ENCODE measurements at places on chromosomes 7 and 10.

DNA sequence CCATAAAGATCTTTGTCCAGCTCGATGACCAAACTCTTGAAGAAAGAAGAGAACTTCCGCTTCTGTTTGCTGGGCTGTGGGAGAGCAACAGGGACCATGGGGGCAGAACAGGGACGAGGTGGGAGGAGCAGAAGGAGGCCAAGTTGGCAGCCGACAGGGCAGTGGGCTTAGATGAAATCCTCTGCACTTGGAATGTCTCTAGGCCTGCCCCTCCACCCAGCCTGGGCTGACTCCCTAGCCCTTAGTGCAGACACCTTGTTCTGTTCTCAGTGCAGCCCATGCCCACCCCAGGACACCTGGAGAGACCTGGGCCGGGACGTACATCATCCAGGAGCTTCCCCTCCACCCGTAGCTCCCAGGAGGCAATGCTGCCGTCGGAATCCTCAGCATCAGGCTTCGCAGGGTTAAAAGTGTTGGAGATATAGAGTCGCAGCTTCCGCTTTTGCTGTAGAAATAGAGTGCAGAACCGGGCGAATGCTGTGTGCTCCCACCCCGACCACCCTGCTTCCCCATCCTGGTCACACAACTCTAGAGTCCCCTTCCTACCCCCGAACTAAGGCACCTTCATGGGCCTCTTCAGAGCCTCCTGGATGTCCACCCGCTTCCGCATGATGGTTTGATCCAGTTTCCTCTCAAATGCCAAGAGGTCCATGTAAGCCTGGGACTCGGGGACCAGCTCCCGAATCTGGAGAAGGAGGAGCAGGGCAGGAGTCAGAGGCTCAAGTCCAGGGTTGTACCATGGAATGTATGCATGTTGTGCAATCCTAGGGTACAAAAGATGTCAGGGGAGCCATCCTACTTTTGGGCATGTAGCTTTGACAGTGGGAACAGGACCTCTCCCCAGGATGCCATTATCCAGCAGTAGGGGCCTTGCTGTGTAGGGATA is 6.1 kb downstream of the SMARCD3 start:
- no peak for DNase-seq
- H3K36me3 ChIP-seq: peaks cover 9% of the 10 kb centered on the region
- peaks cover 12% of the 10 kb centered on the region for H3K27me3 ChIP-seq
- H3K4me3 ChIP-seq: no peak overlapping the region
- H3K27ac ChIP-seq: no peak overlapping the region

DNA sequence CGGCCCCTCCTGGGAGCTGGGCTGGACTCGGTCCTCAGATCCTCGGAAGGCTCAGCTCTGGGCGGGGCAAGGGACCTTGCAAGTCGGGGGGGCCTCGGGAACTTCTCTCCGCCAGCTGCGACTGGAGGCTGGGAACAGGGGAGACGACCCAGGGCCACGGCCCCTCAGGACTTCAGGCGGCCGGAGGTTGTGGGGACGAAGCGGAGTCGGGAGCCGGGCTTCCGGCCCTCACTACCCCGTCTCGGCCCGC is 2.6 kb downstream of the ADIRF start:
- H3K27ac ChIP-seq: peak overlapping the region; percentile 63

GRCh38 chr10:71262027-71262426 is 49.7 kb downstream of the UNC5B start:
- no peak overlapping the region for H3K27ac ChIP-seq
- no peak overlapping the region for H3K4me3 ChIP-seq
- DNase-seq: no peak

- peaks cover 7% of the 10 kb centered on the region for H3K27me3 ChIP-seq
- H3K36me3 ChIP-seq: no peaks in the 10 kb centered on the region
- H3K4me3 ChIP-seq: no peak overlapping the region
- no peaks in the 10 kb centered on the region for H3K4me1 ChIP-seq
- H3K27ac ChIP-seq: no peak overlapping the region
Observed at GRCh38 chr10:115022733-115023132, 70.4 kb upstream of the ATRNL1 start.

GRCh38 chr10:119667562-119668328 is 16.6 kb downstream of the BAG3 start:
- H3K4me3 ChIP-seq: no peak overlapping the region
- H3K4me1 ChIP-seq: peaks cover 57% of the 10 kb centered on the region
- peaks cover 21% of the 10 kb centered on the region for H3K36me3 ChIP-seq
- no peak overlapping the region for H3K27ac ChIP-seq

GRCh38 chr10:127945341-127945758 is 38.4 kb downstream of the PTPRE start:
- DNase-seq: peak; percentile 49
- peak overlapping the region; percentile 49 for H3K27ac ChIP-seq
- H3K27me3 ChIP-seq: no peaks in the 10 kb centered on the region
- no peak overlapping the region for H3K4me3 ChIP-seq
- H3K4me1 ChIP-seq: peaks cover 27% of the 10 kb centered on the region
- H3K36me3 ChIP-seq: no peaks in the 10 kb centered on the region

- no peaks in the 10 kb centered on the region for H3K4me1 ChIP-seq
- H3K27ac ChIP-seq: no peak overlapping the region
- DNase-seq: no peak
Observed at GRCh38 chr7:116571552-116571951, 46.7 kb downstream of the CAV1 start.

DNA sequence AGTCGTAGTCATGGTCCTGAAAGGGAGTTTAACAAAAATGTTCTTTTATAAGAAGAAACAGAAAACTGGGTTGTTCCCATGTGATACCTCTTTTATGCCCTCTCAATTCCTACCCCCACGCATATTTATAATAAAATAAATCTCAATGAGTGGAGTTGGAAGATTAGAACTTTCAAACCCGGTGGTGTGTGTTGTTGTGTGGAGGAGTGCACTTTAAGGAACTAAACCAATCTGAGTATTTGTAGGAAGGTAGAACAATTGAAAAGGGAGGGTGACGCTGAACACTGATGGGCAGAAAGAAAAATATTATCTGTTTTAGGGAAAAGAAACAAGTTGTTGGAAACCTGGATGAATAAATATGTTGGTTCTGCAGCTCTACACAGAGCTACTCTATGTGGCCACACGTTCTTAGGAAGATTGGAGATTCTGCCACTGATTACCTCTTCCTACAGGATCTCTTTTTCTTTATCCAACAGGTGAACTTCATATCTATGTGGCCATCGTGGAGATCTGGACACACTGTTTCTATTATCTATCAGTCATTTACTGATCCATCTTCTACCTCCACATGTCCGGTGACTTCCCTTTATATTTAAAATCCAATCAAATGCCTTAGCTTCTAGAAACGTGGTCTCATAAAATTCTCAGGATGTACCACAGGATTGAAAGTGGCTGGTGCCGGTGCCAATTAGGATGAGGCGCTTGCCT is 13.1 kb upstream of the GATA3 start:
- H3K4me1 ChIP-seq: peaks cover 60% of the 10 kb centered on the region
- H3K36me3 ChIP-seq: no peaks in the 10 kb centered on the region
- H3K27me3 ChIP-seq: peaks cover 91% of the 10 kb centered on the region
- no peak for DNase-seq
- H3K27ac ChIP-seq: no peak overlapping the region

DNA sequence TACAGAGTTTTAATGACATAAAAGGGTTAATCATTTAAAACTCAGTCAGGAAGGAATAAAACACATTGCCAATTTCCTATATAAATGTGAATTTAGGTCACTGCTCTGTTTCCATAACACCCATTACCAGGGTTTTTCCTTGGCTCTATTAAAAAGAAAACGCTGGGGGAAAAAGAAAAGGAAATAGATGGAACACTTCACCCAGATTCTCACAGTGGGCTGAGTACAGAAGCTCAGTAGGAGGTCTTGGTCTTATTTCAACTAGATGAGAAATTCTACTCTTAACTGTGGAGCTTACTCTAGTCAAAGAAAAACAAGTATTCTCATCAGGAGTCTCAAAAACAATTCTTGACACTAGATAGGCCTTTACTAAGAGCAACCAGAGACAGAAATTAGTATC is 36.5 kb downstream of the GLUD1 start:
- DNase-seq: no peak
- no peaks in the 10 kb centered on the region for H3K4me1 ChIP-seq
- peaks cover 34% of the 10 kb centered on the region for H3K36me3 ChIP-seq
- no peak overlapping the region for H3K4me3 ChIP-seq
- H3K27me3 ChIP-seq: no peaks in the 10 kb centered on the region
- no peak overlapping the region for H3K27ac ChIP-seq

DNA sequence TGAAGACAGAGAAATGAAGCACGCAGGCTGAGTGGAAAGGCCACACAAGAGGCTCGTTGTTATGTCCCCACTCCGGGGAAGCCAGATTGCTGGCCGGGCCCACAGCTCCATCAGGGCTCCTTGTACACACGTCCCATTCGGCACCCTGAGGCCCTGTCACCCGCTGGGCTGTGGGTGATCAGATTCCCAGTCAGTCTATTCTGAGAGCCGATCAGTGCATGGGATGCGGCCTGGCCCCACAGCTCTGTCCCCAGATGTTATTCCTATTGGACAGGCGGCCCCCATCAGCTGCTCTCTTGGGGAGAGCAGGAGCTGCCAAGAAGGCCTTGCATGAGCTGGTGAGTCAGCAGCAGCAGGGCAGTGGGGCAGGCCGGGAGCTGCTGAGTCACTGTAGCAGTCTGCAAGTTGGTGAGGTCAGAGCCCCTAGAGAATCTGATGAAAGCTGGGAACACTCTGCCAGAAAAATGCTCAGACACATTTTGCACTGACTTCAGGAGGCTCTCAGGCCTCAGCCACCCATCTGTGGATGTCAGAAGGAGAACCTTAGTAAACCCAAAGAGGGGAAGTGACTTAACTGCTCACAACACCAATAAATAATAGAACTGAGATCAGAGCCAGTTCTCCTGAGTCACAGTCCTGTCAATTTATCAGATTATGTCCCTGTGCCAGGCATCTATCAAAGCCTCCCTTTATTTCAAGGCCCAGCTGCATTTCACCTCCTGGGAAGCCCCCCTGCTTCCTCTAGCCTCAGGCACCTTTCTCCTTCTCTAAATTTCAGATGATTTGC is 9.4 kb upstream of the PSAP start:
- peaks cover 8% of the 10 kb centered on the region for H3K4me1 ChIP-seq
- peak; percentile 72 for DNase-seq
- no peak overlapping the region for H3K4me3 ChIP-seq
- no peaks in the 10 kb centered on the region for H3K27me3 ChIP-seq
- H3K27ac ChIP-seq: peak overlapping the region; percentile 74
- no peaks in the 10 kb centered on the region for H3K36me3 ChIP-seq

GRCh38 chr7:4612237-4612636 is 69.9 kb upstream of the FOXK1 start:
- no peak overlapping the region for H3K27ac ChIP-seq
- no peak for DNase-seq
- no peaks in the 10 kb centered on the region for H3K36me3 ChIP-seq
- peaks cover 14% of the 10 kb centered on the region for H3K4me1 ChIP-seq
- no peaks in the 10 kb centered on the region for H3K27me3 ChIP-seq

DNA sequence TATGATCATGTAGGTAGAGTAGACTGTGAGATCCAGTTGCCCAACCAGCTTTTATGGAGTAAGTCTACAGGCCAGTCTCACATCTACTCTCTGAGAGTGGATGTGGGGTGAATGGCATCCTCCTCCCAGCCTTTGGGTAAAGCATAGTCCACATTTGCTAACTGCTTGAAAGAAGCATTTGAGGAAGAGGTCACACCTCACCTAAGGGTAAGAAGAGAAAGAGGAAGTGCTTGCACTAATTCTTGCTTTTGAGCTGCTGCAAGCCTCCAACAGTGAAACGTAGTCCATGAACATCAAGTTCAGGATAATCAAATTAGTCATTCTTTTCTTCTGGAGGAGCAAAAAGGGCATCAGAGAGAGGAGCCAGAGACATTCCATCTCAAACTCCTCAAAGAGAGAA is 93.9 kb upstream of the AGR3 start:
- peaks cover 3% of the 10 kb centered on the region for H3K4me1 ChIP-seq
- no peaks in the 10 kb centered on the region for H3K27me3 ChIP-seq
- no peak overlapping the region for H3K27ac ChIP-seq
- H3K36me3 ChIP-seq: no peaks in the 10 kb centered on the region
- no peak overlapping the region for H3K4me3 ChIP-seq
- DNase-seq: no peak

GRCh38 chr7:62361-63116 is 129.8 kb upstream of the FAM20C start:
- no peaks in the 10 kb centered on the region for H3K36me3 ChIP-seq
- H3K27me3 ChIP-seq: no peaks in the 10 kb centered on the region
- no peak overlapping the region for H3K4me3 ChIP-seq
- no peak for DNase-seq
- no peak overlapping the region for H3K27ac ChIP-seq

All from activated CD4-positive, alpha-beta T cell treated with anti-CD3 and anti-CD28 coated beads for 36 hours (primary cell).